Activated naive CD4-positive, alpha-beta T cell treated with anti-CD3 and anti-CD28 coated beads, Interleukin-2, amount 50 U/mL, for 16 hours (primary cell): ENCODE measurements at places on chromosomes 3 and 15.

GRCh38 chr15:35519541-35520149, 26.3 kb downstream of the DPH6 start:
- DNase-seq = no peak

DNA sequence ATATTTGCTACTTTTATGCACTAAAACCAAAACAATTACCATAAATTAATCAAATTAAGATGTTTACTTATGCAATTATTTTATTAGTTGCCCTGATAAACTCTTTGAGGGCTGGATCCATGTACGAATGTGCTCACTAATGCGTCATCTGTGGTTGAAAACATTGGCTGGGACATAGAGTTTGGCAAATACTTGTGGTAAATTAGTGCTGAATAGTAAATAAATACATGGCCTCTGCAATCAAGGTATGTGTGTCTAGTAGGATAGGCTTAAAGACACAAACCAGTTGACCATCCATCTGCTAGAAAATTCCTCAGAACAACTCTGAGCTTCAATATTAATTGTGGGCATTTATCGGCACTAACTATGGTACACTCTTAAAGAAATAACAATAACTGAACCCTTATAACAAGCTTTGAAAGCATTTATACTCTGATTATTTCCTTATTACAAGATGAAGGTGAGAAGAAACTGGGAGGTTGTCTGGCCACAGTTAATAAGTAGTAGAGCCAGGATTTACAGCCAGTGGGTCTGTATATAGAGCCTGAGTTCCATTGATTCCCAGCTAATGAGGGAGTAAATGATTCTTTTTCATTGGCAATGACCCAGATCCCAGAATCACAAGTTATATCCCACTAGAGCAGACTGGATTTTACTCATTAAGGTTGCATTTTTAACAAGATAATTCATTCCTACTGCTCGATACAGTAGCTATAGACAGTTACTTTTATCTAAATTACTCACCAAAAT, 169.5 kb upstream of the CNTN6 start:
- no peak for DNase-seq

GRCh38 chr3:150544041-150544440, 2.3 kb downstream of the SERP1 start:
- DNase-seq = no peak

DNA sequence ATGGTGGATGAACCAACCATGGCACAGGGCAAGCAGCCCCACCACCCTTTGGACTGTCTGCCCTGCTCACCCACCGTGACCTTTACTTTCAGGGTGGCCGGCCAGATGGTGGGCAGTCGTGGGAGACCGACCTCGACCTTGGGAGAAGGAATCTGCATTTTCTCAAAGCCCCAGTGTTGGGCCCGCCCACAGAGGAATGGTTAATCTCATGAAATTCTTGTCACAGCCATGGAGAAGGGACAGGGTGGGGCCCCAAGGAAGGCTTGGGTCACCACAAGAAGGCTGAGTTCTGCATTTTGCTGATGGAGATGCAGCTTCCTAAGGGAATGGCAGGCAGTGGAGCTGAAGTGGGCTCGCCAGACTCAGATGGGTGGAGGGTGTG, 2.9 kb downstream of the PLXND1 start:
- DNase-seq = no peak

GRCh38 chr3:114587986-114588385, 294.2 kb downstream of the TIGIT start:
- DNase-seq = no peak

DNA sequence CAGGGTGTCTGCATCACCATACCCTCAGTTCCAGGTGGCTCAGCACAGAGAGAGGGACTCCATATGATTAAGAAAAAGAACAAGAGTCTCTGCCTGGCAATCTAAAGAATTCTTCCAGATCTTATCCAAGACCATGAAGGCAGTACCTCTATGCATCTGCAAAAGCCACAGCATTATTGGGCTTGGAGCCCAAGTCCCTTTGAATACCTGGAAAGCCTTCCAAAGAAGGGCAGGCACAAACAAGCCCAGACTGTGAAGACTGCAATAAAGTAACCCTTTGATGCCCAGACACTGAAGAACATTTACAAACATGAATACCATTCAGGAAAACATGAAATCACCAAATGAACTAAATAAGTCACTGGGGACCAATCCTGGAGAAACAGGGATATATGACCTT, 60.9 kb upstream of the DIPK2A start:
- no peak for DNase-seq

- no peak for DNase-seq
Measured at GRCh38 chr3:193910886-193911738, 224.8 kb upstream of the HES1 start.

DNA sequence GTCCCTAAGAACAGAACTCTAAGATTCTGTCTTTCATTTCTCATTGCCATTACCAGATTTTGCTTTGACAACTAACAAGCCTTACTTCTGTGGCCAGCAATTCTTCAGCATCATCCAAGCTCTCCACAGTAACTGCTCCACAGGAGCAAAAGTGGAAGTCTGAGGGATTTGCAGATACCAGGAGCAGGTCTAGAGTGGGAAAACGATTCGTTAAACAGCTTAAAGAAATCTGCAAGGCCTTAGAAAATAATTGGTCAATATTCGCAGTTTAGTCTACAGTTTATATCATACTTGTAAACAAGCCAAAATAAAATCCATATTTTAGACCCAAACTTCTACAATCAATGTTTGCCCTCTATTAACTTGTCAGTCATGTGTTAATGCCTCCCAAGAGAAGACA, 24.1 kb downstream of the MYH15 start:
- no peak for DNase-seq

DNA sequence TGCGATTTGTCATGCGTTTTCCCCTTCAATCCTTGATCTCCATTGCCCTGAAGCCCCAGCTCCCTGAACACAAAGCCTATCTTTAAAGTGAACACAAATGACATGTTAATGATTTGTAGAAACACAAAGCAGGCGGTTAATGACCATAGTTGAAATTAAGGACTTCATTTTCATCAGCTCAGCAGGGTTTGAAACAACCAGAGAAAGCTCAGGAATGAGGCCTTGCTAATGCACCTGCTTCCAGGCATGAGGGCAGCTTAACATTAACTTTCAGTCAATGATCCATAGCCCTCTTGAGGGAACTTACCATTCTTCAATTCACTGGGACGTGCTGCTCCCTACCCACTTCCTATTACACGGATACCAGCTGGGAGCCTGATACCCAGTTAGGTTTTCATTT, 427.2 kb upstream of the CBLB start:
- DNase-seq = no peak

GRCh38 chr3:194676471-194676870, 4.5 kb upstream of the LSG1 start:
- no peak for DNase-seq

DNA sequence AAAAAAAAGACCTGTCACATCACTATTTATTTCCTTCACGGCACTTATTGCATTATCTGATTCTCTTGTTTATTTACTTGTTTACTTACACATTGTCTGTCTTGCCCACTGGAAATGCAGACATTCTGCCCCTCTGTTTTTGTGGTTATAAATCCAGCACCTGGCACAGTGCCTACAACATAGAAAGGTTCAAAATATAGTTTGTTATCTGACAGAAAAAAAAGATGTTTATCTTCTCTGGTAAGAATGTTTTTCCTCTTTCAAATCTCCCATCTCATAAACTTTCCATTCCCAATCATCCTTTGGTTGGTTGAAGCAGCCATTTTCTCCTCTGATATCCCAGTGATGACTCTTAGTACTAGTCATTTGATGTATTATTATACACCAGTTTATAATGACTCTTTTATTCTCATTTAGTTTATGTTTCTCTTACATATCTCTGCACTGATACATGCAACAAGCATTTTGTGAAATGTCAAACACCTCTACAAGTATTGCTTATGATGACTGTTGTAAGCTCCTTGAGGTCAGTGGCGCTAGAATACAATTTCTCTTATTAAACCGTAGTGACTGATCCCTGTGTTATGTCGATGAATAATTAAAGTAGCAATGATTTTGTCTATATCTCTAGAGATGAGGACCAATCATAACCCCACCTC, 398.4 kb upstream of the TBL1XR1 start:
- DNase-seq = no peak

- no peak for DNase-seq
Measured at GRCh38 chr3:96428097-96428496, 386.3 kb upstream of the EPHA6 start.
